ENCODE measurements at places on chromosomes 12 and 14. TPM values are rescaled to one million over a fixed set of nuclear protein-coding genes. Genes with fewer than 3 reads are reported as not detected.

Gene KRT77
- not detected for total RNA-seq

Gene IAPP
- not detected for total RNA-seq

Gene RPS6KL1
- 2.2 TPM for total RNA-seq

Gene MIP
- not detected for total RNA-seq

Gene CDH24
- 6.4 TPM for total RNA-seq

Gene ADAM21
- total RNA-seq, result 0.43 TPM

Gene FOXN4
- not detected for total RNA-seq

Gene DCN
- 125 TPM for total RNA-seq

GRCh38 chr12:131457331-131458047 is 253.4 kb upstream of the SFSWAP start:
- no peak for DNase-seq

GRCh38 chr14:99320105-99320572 is 48.1 kb upstream of the BCL11B start:
- peak; percentile 14 for DNase-seq

GRCh38 chr14:52840877-52841276 is 49.5 kb upstream of the GNPNAT1 start:
- peak; percentile 52 for DNase-seq

DNA sequence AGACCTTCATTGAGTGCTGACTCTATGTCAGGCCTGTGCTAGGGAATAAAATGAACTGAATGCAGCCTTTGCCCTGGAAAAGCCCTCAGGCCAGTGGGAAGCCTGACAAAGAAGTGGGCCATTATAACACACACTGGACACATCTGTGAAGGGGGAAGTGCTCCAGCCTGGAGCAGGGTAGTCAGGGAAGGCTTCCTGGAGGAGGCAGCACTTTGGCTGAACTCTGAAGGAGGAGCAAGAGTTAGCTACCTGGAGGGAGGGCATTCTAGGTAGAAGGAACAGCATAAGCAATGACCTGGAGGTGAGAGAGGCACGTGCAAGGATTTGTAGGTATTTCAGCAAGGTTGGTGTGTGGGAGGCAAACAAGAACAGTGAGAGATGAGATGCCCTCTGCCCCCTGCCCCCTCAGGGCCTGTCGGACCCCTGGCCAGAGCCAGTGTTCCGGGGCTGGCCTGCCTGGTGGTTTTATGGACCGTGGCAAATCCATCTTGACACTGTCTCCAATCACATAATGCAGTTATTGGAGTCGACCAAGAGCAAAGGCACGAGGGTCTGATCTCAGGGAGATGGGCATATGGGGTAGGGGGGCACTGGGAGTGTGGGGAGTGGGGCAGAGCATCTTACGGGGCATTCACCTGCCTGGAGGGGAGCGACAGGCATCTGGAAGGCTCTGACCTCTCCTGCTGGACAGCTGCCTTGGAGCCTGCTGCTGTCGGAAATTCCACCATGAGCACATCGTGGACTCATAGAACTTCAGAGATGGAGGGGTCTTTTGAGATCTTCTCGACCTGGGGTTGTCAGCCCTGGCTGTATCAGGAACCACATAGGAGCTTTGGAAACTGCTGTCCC is 2.7 kb upstream of the FAM222A start:
- DNase-seq, result no peak

DNA sequence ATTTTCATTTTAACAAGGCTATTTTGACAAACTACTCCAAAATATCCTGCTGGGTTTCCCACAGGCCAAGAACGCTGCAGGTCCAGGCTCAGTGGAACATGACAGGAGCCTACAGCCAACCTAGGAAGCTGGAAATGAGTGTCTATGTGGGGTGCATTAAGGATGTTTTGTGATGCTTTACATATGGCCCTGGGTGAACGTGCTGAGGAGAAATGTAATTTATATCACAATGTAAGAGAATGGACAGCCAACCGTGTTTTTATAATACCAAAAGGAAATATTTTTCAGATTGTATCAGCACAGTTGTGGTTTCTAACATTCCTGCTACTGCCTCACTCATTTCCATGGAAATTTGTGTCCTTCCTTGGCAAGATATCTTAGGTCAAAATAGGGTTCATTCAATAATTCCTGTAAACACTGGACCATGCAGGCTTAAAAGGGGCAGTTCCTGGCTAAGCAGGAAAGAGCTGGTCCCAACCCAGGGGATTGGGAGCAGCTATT is 51.5 kb downstream of the ST8SIA1 start:
- peak; percentile 68 for DNase-seq

DNA sequence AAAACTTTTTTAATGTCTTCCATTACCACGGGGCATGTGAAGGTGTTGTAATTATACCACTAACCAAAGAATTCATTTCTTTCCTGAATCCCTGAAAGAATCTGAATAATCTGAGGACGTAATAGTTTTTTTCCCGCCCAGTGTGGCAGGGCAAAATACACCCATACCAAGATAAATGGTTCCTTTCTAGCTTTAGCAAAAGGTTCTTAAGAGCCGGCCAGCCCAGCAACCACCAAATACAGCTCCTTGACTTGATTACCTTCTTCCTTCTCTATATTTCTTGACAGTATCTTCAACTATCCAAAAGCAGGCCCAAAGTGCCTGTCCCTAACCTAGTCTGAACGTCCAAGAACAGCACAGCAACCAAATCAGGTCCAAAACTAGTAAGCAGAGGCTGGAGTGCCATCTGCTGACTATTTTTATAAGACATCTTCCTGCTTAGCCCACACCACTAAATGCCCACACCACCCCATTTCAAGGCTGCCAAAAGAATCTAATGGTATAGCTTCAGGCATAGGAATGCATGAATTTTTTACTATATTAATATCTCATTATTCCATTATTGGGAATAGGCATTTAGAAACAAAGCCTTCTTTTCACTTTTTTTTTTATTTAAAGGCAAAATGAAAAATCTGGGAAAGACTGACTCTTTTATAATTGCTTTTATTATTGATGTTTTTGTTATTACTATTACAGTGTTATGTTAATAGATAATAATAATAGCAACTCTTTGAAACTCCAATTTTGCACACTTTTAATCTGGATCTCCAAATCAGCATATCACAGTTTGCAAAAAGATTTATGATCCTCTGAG is 524.4 kb downstream of the MED13L start:
- peak; percentile 84 for DNase-seq

DNA sequence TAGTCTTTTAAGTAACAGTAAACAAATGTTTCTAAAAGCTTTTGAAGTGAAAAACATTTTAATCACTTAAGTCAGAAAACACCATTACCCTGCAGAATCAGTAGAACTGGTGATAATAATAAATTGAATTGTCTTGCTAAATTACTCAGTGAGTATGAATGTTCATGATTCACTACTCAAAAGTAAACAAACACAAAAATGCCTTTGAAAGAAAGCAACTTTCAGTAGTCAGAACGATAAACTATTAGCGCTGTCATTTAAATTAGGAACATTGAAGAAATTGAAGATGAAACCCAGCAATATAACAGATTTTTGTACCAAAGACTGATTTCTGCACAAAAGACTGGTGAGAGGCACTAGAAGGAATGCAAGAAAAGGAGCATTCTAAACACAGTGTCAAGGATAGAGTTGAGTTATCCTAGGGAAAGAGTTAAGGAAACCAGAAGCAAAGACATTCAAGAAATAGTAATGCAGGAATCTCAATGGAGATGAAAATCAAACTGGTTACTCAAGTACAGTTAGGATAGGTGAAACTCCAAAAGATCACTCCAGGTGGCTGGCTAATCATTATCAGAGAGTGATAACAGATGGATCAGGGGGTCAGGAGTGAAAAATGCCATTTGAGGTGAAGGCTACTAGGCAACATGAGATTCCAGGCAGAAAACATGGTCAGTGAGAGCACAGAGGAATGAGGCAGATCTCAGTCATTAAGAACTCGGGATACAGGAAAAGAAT is 77.4 kb upstream of the ALG10 start:
- DNase-seq, result no peak

- DNase-seq, result no peak
Measured at GRCh38 chr12:106740818-106741217, 33.7 kb upstream of the RIC8B start.

GRCh38 chr12:93434256-93434865 is 7.4 kb downstream of the UBE2N start:
- no peak for DNase-seq

DNA sequence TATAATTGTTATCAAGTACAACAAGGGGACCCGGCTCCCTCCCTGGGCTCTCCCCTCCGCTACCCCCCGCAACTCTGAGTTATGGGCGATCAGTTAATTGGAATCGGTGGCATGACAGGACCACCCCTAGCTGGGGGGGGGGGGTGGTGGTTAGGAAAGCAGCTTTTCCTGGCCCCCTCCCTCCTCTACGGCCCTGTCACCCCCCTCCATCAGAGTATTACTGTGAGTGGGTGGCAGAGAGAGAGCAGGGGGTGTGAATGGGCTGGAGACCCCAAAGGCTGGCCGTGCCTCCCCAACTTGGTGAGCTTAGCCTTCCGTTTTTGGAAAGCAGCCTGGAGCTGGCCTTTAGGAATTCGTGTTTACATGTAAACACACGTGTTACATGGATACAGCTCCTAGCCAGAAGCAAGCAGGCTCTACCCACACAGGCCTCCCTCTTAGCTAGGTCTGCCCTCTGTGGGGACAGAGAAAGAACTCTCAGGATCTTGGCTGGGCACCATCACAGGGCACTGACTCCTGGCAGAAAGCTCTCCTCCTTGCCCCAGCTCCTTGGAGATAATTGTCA is 1.1 kb upstream of the HOXC4 start:
- peak; percentile 29 for DNase-seq

GRCh38 chr14:55593698-55594097 is 13.7 kb downstream of the KTN1 start:
- DNase-seq, result peak; percentile 40

DNA sequence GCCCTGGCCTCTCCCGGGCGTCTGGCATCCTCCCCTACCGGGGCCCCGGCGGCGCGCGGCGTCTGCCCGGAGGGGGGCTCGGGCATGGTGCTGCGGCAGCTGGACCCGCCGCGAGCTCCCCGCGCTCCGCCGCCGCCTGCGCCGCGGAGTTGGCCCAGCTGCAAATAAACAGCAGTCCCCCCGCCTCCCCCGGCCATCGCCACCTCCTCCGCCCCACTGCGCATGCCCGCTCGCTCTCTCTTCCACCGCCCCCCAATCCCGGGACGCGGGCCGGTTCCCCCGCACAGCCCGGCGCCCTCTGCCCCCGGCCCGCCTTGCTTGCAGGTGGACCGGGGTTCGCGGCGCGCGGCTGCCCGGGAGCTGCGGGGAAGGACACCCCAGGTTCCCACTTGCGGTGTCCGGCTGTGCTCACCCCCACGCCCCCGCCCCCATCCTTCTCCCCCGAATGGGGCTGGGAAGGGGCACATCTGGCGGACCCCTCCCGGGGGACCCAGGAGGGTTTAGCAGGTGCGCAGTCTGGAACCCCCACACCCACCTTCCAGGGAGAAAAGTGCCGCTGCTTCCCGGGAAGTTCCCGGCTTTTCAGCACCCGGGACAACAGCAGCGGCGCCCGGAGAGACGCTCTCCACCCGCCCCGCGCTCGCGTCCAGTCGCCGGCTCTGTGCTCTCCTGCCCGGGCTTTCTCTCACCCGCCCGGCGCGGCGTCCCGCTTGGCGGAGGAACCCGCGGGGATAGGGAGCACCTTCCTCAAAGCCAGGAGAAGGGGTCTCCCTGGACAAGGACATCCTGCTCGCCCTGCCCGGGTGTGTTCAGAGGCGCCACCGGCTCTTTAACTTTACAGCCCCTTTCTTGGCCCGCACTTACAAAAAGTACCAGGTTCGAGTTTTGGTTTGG is at the start of gene TMTC1:
Gene TMTC1 (minus strand): TSS at position 170 of the 894 bp plus-strand sequence. CDS start 191 bp downstream, outside the sequence.
- DNase-seq, result peak; percentile 62

DNA sequence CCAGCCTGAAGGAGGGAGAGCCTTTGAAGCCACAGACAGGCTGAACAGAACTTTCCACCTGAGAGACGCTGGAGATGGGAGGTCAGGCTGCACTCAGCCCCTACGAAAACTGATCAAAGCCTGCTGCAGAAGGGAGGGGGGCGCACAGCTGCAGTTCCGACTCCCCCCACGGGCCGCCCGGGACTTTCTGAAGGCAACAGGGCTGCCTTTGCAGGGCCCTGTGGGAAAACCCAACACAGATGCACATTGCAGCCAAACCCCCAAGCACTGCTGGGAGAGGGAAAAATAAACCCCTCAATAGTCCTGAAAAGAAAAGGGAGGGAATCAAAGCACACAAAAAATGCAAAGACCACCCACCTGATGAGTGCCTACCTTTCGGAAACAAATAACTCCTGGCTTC is 290.6 kb downstream of the ZFP36L1 start:
- DNase-seq, result no peak

DNA sequence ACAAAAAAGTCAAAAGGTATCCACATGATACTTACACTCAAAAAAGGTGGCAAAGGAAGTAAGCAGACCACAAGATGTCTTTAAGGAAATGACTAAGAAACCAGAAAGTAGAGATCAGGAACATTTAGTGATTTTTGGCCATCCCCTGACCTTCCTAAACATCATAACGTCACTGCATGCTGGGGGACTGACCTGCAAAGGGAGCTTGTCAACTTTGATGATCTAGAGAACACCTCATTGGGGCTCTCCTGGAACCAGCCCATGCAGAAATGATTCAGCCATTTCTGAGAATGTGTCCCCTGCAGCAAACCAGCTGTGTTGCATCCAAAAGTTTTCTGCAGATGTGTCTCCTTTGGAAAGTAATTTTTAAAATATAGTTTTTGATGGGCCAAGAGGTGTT is 152.2 kb upstream of the RASSF8 start:
- DNase-seq, result peak; percentile 31

Measured in fibroblast of villous mesenchyme (primary cell).